CD4-positive, alpha-beta T cell treated with Interleukin-17A for 1 hour (primary cell): ENCODE measurements at places on chromosomes 16 and 17.
A peak's percentile ranks its signal among the peaks of the same experiment; 100 is the strongest.

DNA sequence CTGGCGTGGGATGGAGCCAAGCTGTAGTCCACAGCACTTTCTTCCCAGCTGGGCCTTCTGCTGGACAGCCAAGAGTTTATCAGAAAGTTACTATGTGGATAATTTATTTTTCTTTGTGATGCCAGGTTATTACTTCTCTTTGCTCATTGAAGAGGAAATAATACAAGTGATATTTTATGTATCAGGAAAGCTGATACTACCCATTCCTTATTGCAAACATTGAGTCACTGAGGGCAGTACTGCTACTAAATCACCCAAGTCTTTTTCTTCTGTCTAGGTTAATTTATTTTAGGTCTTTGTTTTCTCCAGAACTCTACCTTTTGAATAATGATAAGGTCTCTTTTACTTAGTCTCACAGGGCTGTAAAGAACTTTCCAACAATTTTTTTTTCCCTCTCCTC lies 8.3 kb downstream of the NUP93 start:
- no peak for DNase-seq

GRCh38 chr16:52238710-52239109 lies 308.2 kb downstream of the TOX3 start:
- no peak for DNase-seq

DNA sequence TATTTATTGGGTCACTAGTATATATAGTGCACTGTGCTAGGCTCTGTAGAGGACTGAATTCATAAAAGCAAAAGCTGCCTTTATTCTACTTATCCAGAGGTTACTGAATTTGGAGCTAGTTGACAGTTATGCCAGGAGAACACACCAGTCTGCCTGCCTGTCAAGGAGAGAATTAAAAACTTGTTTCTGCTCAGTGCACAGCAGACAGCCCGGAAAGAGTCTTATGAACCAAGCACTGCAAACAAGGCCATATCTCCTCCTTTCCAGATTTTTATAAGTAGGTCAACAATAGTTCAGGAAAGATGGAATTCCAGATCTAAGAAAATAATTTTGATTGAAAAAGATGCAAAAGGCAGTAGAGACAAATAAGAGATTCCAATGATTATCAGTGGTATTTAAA lies 267.8 kb downstream of the CA10 start:
- no peak for DNase-seq

DNA sequence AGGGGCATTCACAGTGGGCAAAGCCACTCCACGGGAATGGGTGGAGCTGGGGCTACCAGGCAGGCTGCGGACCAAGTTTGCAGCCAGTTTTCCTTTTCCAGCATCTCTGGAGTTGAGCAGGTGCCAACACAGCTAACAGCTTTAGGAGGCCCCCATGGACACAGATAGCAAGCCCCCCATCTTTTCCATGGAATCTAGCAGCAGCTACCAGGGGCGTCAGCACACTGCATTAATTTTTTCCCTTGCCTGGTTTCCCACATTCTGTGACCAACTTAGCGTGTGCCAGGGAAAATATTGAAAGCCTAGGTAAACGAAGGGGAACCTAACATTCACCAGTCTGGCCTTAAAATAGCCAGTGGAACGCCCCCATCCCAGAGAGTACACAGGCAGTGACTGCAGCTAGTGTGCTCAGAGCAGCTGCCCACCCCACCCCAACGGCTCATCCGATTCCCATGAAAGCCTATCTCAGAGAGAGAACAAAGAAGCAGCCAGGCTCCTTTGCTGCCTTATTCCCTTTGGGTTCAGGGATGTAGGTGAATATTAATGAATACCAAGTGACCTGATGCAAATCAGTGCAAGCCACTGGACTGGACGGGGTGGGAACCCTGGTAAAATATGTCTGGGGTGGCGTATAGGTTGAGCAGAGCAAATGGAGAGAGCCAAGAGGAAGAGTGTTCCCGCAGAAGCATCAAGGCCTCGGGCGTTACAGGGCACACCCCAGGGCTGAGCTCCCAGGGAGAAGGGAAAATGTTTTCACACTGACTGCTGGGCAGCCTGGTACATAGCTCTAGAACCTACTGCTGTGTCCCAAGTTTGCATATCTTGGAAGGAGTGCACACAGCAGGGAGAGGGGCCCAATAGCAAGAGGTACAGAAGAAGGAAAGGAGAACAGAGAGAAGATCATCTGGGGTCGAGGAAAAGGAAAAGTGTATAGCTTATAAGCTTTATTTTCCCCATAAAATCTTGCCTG lies 73.9 kb upstream of the SOX9 start:
- DNase-seq, result no peak

DNA sequence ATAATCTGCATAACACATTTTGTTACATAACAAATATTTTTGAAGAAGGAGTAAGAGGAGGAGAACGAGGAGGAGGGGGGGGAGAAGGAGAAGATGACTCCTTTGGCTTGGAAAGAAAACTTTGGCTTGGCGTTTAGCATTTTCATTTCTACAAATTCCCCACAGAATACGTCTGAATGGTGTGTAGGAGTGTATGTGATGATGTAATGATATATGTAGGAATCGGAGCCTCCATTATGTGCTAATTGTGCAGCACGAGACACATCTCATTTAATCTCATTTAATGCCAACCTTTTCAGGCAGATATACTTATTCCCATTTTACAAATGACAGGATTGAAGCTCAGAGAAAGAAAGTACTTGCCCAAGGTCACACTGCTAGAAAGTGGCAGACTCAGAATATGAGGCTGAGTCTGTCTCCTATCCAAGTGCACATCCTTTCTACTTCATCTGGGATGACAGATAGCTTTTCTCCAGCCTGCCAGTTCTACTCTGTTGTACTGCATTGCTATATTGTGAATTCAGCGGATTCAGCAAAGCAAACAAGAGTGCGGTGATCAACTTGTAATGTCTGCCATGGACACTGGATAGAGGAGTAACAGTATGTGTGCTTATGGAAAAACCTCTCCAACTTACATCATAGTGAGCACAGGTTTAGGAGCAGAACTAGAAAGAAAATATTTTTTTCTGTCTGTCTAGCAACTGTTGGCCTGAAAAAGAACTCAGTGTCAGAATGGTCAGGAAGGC lies 10.4 kb upstream of the SLC47A2 start:
- DNase-seq, result no peak

DNA sequence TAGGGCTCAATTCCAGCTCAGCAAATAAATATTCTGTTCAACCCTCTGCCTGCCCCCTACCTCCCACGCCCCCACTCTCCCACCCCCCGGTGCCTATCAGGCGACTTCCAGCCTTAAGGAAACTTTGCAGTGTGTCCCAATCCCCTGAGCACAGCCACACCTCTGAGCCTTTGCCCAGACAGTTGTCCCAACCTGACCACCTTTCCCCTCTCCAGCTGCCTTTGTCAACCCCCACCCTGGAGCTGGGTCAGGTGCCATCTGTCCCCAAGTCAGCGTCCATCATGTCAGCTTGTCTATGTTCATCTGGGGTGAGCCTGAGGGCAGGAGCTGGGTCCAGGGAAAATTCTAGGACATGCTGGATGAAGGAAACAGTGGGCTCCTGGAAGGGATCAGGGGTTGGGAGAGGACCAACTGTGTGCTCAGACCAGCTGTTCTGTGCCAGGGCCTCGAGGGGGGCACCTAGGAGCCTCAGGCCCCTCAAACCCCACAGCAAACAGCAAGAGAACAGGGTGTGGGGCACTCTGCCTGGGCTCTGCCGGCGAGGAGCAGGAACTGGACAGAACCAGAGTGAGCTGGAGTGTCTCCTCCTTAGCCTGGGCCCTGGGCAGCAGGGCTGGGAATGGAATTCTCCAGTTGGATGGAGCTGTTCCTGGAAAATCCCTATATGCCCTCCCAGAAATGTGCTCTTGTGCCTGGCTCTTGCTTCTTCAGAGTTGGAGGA lies 17.8 kb downstream of the CDH16 start:
- no peak for DNase-seq

- no peak for DNase-seq
These were observed 97.5 kb downstream of the AMFR start for GRCh38 chr16:56327929-56328258.

- no peak for DNase-seq
These were observed 103.1 kb downstream of the STX8 start for GRCh38 chr17:9472541-9472940.

GRCh38 chr17:56822725-56823124 lies 11.0 kb downstream of the C17orf67 start:
- DNase-seq, result no peak

GRCh38 chr16:3822366-3823045 lies 58.0 kb downstream of the CREBBP start:
- no peak for DNase-seq

DNA sequence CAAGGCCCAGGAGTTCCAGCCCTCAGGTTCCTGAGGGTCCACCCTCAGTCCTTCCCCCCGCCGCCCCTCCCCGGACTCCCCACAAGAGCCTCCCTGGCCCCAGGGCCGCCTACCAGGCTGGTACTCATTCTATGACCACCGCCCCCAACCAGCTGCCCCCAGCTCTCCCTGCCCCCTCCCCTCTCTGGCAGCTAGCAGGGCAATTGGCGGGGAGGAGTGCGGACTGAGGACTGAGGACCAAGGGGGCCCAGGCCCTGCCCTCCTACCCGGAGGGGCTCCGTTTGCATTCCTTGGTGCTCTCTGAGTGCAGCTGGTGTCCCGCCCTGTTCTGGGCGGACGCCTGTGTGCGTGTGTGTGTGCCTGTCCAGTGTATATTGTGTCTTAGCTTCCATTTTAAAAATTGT lies 19.1 kb downstream of the UNC13D start:
- DNase-seq, result no peak

- no peak for DNase-seq
These were observed 207.0 kb downstream of the FTO start for GRCh38 chr16:53910990-53911389.

- DNase-seq, result peak; percentile 90
These were observed 1.5 kb upstream of the MAF start for GRCh38 chr16:79601931-79602627.

DNA sequence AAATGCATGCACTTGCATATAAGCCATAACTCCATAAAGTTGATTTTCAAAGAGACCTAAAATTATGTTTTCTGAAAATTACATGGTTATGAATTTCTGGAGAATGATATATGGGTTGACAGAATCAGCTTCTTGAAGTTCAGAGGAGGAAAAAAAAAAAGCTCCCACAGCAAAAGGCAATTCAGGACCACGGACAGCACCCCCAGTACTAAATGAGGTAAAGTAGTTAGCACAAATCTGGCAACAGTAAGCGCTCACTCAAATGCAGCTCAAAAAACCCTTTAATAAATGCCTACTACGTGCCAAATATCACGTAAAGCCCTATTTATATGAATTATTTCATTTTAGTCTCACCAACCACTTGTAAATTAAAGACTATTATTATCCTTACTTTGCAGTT lies 135.2 kb downstream of the SHISA9 start:
- DNase-seq, result no peak

DNA sequence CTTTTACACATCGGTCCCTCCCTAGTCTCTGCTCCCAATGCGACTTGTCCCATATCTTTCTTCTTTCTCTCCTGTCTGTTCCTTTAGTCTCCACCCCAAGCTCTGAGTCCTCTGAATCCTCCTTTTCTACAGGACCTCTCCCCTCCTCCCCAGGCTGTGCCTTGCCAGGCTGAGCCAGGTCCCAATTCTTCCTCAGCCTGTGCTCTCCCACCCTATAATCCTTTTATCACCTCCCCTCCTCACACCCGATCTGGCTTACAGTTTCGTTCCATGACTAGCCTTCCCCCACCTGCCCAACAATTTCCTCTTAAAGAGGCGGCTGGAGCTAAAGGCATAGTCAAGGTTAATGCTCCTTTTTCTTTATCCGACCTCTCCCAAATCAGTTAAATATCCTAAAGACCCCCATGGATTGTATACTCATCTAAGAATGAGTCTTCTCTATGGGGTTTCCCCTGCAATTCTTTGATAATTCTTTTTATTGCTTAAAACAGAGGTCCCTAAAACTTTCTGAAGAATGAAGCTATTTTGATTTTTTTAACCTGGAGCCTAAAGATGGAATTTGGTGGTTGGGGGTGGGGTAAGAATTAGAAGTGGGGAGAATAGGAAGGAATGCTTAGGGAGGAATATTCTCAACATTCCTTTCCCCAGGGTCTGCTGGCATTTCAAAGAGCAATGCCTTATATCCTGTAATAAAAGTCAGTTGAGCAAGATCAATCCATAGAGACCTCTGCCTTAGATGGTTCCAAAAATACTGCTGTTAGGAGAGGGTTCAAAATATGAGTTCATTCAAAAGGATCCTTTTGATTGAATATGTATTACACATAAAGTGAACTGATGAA lies 102.8 kb downstream of the MYO1D start:
- DNase-seq, result no peak

GRCh38 chr17:36511216-36511615 lies 23.5 kb downstream of the MYO19 start:
- no peak for DNase-seq

DNA sequence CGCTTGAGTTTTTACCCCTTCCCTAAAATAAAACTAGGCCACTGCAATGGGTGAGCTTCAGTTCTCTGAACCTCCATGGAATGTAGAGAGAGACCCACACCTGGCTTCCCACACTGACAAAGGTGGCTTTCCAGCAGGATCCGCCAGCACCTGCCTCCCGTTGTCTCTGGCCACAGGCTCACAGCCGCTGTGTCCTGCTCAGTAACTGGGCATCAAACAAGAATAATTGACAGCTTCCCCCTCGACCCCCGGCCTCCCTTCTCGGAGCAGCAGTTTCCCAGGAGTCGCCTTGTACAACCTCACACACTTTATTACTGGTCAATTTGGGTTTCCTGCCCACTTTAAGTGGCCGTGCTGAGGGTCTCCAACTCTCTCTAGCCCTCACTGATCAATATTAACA lies 586.1 kb upstream of the PSMD7 start:
- DNase-seq, result no peak

GRCh38 chr16:73192232-73192894 lies 144.4 kb upstream of the ZFHX3 start:
- DNase-seq, result no peak

DNA sequence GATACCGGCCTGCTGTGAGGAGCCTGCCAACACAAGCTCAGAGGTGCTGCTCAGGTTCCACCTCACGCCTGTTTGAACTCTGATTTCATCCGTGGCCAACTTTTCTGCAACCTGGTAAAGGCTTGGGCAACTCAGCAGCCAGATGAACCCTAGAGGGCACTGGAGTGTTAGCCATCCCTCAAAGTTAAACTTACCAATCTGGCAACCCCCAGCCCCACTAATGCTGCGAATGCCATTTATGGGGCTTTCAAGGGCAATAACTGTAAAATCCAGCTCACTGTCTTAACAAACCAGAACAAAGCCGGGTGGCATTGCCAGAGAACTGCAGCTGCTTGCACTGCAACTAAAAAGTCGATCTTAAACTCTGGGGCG lies 105.5 kb downstream of the AXIN2 start:
- DNase-seq, result peak; percentile 34

DNA sequence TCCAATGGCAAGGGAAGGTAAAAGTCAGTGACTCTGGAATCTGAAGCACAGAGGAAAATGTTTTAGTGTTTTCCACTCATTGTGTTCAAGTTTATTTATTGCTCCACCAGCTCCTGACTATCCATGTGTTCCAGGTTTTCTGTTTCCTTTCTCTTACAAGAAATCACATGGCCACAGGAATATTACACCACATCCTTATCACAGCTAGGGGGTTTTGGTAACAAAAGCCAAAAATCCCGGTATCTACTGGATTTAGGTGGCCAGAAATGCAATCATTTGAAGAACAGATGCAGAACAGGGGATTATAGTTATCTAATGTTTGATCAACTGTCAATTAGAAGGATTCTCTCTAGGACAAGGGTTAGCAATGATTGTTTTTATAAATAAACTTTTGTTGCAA lies 47.9 kb downstream of the STH start:
- DNase-seq, result no peak

- DNase-seq, result no peak
These were observed 257.9 kb downstream of the SOX9 start for GRCh38 chr17:72378414-72379390.
